ENCODE measurements at places on chromosomes 7 and 10.

DNA sequence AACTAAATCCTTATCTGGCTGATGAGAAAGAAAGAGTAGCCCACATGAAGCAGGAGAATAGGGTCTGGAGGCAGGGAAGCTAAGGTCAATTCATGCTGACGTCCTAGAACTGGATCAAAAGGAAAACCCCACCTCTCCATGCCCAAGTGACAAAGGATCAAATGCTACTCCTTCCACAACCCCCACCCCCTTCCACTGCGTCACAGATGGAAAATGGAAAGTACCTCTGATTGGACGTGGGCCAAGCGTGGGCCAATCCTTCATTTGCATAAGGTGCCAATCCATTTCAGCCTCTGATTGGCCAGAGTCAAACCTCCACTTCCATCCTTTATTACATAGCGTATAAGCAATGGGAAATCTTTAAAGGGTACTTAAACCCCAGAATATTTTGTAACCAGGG lies 431.3 kb upstream of the ETV1 start:
- DNase-seq, result no peak

DNA sequence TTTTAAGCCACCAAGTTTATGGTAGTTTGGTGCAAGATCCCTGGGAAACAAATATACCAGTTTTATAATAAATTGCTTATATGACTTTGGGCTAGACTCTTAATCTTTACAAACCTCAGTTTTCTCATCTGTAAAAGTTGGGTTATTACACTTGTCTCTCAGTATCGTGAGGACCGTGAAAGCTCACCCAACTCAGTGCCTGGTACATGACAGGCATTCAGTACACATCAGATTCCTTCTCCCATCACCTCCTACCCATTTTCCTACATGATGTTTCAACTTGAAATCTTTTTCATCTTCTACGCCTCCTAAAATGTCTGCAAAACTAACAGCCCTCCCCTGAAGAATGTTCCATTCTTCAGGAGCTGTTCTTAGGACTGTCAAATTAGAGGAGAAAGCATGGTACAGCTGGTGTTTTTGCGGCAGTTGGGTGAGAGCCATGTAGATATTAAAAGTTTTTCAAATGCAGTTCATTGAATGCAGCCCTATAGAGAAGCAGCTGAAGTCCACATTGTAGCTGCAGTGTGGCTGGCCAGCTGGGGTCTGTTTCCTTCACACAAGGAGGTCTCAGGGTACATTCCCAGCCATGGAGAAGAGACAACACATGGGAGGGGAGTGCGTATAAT lies 812.8 kb downstream of the LRMDA start:
- DNase-seq, result no peak

GRCh38 chr10:86085686-86086085 lies 280.9 kb downstream of the GRID1 start:
- DNase-seq, result no peak

DNA sequence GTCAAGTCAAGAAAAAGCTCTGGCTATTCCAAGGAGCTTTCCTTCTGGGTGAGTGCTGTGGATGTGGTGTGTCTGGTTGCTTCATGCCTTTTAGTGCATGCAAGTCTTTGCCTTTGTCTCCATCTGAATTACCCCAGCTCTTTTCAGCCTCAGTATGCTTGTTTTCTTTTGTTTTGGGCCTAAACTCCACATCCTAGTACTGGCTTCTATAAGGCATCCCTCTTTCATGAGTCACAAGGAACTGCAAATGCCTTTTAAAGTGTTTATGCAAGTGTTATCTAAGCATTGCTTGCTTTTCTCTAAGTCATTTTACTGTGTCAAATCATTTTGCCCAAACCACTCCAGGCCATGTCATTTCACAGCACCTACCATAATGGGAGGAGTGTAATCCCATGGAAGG lies 132.1 kb downstream of the PLCE1 start:
- DNase-seq, result no peak

DNA sequence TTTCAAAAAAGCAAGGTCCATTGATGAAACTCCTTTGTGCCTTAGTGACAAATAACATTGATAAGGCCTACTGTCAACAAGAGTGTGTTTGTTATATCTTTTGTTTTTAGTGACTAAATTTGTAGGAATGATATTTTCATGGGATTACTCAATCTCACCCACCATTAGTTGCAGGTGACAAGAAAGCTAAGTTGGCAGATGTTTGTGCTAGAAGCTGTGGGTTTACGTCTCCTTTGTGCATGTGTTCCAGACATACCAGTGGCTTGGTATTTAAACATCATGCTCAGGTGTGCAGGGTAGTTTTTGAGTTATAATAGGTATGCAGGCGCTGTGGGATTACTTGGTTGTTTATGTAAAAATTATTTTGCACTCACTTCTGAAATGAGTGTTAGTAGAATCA lies 178.6 kb downstream of the ANKRD30A start:
- no peak for DNase-seq

All from stimulated activated CD8-positive, alpha-beta memory T cell treated with anti-CD3 and anti-CD28 coated beads, Interleukin-7, amount 100 ng/mL, for 1 hour (primary cell).